Right hindlimb (tissue), 1 donor: ENCODE measurements at places on chromosomes 2 and 18.
A peak's percentile ranks its signal among the peaks of the same experiment; 100 is the strongest.

DNA sequence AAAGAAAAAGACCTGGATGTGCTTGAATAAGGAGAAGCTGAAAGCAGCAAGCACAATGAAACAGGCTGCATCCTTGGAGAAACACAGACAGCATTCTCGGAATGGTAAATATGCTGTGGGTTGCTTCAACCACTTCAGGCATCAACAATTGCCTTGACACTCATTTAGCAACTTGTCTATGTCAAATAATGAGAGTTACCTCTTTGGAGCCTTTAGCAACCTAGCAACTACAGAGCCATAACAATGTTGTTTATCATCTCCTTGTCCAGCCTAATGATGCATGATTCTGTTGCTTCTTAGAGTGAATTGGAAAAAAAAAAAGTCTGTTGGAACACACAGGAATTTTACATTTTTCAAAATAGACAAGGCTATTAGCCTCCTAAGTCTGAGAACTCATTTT, 410.6 kb downstream of the PIK3C3 start:
- no peak for DNase-seq

- DNase-seq = peak; percentile 81
Measured at GRCh38 chr18:36187193-36187825, at the start of gene MOCOS. Gene MOCOS, plus strand, starts transcription at chr18:36187497. Its CDS starts 43 bp downstream, at chr18:36187540.

GRCh38 chr2:8438996-8439395, 242.9 kb upstream of the ID2 start:
- DNase-seq = no peak

- DNase-seq = no peak
Measured at GRCh38 chr2:174035981-174036742, 71.0 kb upstream of the SP3 start.

DNA sequence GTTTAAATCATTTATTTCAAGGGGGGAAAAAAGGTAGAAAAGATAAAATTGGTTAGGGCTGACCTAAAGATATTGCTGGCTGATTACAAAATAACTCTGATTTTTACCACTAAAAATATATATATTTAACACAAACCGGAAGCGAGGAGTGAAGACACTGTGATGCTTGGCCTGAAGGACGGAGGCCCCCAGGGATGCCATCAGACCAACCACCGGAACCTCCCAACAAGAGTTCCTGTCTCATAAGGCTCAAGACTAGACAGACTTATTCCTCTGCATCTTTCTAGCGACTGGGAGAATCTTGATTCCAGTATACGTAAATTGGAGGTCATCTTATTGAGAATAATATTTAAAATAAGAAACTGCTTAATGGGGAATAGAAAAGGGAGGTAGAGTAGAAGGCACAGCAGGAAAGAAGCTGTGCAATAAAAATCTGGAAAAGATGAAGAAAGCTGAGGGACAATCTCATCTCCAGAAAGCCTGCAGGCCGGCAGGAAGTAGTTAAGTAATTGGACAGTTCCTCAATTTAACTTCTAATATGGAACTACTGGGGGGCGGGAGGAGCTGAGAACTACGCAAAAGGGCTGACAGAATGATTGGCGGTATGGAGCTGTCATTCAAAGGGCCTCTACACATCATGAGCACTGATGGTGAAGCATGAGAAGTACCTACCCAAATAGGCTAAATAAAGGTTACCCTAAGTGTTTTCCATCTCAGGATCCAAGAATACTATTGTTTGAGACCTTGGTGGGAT, 91.1 kb downstream of the DTNB start:
- no peak for DNase-seq

GRCh38 chr2:38708900-38709566, 42.1 kb downstream of the SRSF7 start:
- DNase-seq = no peak

DNA sequence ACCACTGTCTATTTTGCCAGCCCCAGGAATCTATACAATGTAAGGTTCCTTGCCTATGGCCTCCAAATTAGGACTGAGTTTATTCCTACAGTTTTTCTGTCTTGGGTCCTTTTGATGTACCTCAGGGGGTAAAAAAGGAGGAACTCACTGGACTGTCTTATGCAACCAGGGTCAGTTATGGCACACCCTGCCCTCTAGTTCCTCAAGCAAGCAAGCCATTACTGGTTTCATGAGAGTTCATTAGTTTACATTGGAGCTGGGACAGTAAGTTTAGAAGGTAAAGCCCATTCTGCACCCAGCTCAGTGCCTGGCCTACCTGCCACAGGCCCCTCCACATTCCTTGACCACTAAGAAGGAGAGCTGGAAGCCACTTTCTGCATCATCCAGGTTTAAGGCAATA, 68.7 kb upstream of the WIPF1 start:
- no peak for DNase-seq

- DNase-seq = no peak
Measured at GRCh38 chr18:31795747-31796146, 35.1 kb upstream of the SLC25A52 start.

DNA sequence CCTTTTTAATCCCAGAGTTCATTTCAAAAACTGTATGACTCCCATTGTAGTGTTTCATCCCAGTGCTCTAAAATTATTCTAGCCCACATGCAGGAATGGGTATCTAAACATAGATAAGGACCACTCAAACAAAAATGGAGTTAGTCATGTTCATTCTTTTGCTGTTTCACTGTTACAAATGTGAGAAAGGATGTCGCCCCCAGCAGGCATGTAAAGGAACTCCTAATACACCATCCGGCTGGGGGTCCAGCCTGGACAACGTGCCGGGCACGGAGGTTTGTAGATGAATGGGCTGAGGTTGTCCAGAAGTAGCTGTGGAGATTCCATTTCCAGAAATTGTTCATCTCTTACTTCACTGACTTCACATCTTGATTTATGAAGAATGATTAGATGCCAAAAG, 101.9 kb upstream of the RAB12 start:
- no peak for DNase-seq

- DNase-seq = no peak
Measured at GRCh38 chr2:224252631-224253030, 149.3 kb downstream of the FAM124B start.

DNA sequence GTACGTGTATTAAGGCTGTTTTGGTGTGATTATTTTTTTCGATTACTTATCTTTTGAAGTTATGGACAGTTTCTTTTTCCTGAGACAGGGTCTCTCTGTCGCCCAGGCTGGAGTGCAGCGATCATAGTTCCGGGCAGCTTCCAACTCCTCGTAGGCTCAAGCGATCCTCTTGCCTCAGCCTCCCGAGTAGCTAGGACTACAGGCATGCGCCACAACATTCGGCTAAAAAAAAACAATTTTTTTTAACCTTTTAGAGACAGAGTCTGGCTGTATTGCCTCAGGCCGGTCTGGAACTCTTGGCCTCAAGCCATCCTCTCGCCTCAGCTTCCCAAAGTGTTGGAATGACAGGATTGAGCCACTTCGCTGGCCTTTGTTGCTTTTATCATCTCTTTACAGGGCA, 945 bp downstream of the HAT1 start:
- DNase-seq = peak; percentile 38

DNA sequence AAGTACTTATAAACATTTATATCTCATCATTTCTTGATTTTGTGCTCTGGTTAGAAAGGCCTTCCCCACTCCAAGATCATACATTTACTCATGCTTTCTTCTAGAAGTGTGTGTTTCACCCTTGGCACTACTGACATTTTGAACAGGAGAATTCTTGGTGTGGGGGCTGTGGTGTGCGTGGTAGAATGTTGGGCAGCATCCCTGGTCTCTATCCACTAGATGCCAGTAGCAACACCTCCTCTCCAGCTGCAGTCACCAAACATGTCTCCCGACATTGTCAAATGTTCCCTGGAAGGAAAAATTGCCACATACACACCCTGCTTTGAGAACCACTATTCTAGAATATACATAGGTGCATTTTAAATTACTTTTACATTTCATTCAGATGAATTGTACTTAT, 8.7 kb upstream of the TGIF1 start:
- DNase-seq = no peak

- DNase-seq = no peak
Measured at GRCh38 chr2:33448220-33448899, 28.1 kb upstream of the RASGRP3 start.

GRCh38 chr2:176165370-176166050, 8.4 kb downstream of the HOXD3 start:
- no peak for DNase-seq

DNA sequence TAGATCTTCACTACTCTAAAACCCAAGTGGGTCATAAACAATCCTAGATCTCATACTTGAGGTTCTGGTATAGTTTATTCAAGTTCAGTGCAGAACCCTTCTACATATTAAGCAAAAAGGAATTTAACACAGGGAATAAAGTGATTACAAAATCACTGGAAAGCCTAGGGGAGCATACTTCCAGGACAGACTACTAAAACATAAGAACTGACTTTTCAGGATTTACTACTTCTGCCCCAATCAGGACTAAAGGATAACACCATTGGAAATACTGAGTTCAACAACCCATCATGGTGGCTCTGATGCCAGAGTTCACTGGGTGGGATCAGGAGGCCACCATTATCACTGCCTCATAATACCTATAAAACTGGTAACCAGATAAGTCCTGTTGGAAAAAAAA, 123.6 kb downstream of the DNAH7 start:
- DNase-seq = no peak

GRCh38 chr18:24831081-24831480, 370.6 kb downstream of the HRH4 start:
- no peak for DNase-seq

DNA sequence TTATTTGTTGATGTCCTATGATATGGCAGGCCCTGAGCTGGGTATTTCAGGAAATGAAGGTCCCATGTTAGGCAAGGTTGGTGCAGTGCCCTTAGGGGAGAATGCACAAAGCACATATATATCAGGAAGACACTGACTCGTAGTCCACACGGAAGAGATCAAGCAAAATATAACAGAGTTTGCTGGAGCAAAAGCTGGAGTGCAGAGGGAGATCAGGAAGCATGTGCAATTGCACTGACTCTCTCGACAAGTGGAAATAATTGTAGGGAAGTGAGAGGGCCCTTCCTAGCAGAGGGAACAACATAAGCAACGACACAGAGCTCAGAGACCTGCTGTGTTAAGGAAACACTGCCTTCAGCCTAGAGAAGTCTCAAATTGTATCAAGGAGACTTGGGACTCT, 4.2 kb downstream of the ZNF385B start:
- no peak for DNase-seq

DNA sequence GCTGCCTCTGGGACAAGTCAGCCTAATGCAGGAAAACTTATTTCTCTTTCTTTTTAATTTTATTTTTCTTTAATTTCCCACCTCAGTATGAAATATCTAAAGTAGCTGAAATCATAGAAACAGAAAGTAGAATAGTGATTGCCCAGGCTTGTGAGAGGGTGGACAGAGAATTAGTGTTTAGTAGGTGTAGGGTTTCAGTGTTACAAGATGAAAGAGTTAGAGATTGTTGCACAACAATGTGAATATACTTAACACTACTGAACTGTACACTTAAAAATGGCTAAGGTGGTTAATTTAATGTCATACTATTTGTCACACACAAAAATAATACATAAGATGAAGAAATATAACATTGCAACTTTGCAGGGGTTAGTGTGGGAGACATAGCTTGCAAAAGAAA, 80.8 kb downstream of the NAT8 start:
- no peak for DNase-seq

GRCh38 chr2:95271381-95271971, 2.8 kb upstream of the PROM2 start:
- DNase-seq = no peak

DNA sequence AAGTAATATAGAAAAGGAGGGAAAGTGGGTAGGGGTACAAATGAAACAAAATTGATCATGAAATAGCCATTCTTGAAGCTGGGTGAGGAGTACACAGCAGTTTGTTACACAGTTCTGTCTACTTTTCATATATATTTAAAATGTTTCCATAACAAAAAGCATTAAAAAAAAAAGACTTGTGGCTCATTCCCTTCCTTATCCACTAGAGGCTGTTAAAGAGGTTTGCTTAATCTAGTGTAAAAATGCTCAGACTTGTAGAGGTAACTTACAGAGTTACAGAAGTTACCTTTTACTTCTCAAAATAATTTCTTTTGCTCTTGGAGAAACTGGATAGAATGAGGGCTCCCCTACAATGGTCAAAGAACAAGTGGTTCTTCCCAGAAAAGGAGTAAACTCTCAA, 8.1 kb upstream of the WIPF1 start:
- DNase-seq = no peak

GRCh38 chr18:76356666-76357065, 138.4 kb downstream of the ZNF516 start:
- DNase-seq = no peak

GRCh38 chr2:199257261-199258224, 200.2 kb downstream of the SATB2 start:
- DNase-seq = no peak
